NB4 (cell line): ENCODE measurements at places on chromosomes 7 and 10.
A peak's percentile ranks its signal among the peaks of the same experiment; 100 is the strongest.

DNA sequence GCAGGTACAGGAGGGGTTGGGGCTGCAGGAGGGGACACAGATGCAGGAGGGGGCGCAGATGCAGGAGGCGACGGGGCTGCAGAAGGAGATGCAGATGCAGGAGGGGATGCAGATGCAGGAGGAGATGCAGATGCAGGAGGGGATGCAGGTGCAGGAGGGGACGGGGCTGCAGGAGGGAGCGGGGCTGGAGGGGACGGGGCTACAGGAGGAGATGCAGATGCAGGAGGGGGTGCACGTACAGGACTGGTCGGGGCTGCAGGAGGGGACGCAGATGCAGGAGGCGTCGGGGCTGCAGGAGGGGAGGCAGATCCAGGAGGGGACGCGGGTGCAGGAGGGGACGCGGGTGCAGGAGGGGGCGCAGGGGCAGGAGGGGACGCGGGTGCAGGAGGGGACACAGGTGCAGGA lies 66.5 kb downstream of the VWA2 start:
- DNase-seq = no peak

- peak; percentile 28 for DNase-seq
These were observed 21.3 kb downstream of the SSMEM1 start for GRCh38 chr7:130228840-130229502.

- no peak for DNase-seq
These were observed 35.3 kb upstream of the AGR2 start for GRCh38 chr7:16840094-16840493.

DNA sequence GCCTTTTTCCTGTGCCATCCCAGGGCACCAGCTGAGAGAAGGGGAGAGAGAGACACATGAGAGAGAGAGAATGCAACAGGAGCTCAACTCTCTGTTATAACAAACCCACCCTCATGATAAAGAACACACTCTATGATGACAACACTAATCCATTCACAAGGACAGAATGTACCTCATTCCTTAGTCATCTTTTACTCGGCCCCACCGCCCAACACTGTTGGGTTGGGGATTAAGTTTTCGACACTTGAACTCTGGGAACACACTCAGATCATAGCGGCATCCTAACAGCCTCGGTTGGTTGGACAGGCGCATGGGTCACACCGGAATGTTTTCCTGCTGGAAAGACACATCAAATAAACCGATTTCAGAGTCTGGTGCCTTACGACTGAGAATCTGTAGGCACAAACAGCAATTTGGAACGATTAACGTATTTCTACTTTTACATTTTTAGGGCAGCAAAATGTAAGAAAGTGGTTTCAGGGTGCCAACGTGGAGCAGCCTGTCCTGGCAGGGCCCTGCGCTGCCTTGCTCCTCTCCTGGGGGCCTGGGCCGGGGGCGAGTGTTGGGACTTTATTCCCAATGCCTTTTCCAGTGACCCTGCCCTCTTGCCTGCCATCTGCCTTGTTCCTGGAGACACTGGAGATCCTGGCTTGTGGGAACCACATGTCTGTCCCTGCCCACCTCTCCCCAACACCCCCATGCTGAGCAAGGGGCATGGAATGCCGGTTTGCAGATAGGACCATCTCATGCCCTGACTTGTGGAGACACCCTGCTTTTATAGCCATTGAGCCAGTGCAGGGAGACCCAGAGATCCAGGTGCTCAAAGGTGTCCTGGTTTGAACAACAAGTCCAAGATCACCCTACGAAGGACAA lies 287.0 kb downstream of the TCERG1L start:
- DNase-seq = no peak

- no peak for DNase-seq
These were observed 137.5 kb upstream of the FZD1 start for GRCh38 chr7:91126762-91127161.

DNA sequence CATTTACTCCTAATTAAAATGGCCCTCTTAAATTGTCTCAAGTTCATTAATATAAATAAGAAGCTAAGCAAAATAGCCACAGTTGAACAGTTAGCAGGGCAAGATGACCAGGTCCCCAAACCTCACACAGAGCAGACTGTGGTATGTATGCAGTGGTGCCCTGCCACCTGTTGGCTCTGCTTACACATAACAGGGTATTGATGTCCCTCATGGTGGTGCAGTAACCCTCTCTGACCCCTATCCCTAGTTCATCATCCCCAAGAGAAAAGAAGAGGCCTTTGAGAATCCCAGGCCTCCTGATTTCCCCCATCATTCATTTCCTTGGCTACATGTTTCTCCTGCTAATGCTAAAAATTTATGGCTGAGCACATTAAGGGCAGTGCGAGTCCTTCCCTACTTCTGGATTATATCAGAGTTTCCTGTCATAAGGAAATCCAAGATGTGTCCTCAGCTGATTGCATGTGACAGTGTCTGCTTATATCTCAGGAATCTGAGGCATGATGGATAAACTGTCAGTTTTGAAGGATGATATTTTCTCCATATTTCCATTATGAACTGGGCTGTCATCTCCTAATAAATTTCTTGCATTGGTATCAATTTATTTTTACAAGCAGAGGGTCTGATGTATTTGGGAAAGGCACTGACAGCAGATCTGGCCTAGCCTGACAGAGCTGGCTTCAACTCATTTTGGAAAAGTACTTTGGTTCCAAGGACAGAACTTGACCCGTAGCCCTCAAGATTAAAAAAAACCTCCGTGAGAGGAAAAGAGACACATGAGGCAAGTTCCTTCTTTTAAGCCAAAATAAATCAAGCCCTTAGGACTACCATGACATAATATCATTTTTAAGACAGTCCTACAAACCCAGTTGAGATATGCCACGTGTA lies 880.6 kb downstream of the LRMDA start:
- peak; percentile 62 for DNase-seq

- no peak for DNase-seq
These were observed 27.1 kb upstream of the STOX1 start for GRCh38 chr10:68800211-68800610.

DNA sequence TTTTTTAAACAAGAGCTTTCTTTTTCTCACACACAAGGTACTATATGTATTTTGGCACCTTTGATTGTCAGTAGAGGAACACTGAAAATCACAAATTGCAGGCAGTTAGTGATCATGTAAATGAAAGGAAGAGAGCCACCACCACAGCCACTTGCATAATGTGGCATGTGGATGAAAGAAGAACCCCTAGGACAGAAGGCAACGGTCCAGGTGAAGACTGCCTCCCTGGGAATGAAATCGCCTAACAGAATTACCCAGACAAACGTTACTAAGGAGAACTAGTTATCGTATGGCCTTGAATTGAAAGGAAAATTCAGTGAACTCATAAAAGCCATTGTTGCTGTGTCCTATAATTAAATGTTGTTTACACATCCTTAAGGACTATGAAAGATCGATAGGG lies 41.2 kb upstream of the PTPRZ1 start:
- no peak for DNase-seq

- DNase-seq = peak; percentile 54
These were observed 12.4 kb downstream of the MTURN start for GRCh38 chr7:30147223-30147622.

DNA sequence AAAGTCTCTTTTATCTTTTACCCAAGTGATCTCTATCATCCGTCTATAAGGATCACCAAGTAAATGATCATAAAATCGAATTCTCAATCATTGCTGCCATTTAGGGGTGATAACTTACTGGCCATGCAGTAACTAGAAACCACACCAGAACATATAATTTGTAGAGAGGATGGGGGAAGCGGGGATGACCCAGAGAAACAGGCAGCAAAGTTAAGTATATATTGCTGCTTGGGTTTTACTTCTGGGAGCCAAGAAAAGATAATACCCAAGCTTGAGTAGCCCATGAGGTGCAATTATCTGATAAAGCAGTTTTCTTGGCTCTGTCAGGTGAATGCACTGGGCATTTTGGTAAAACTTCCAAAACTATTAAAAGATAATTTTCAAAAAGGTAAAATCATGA lies 18.9 kb downstream of the EXOC6 start:
- DNase-seq = no peak

GRCh38 chr7:51269321-51269720 lies 47.3 kb downstream of the COBL start:
- no peak for DNase-seq

- peak; percentile 78 for DNase-seq
These were observed 118.7 kb downstream of the RALA start for GRCh38 chr7:39741942-39742623.

GRCh38 chr7:149851449-149851848 lies 13.3 kb downstream of the ZNF862 start:
- DNase-seq = no peak

DNA sequence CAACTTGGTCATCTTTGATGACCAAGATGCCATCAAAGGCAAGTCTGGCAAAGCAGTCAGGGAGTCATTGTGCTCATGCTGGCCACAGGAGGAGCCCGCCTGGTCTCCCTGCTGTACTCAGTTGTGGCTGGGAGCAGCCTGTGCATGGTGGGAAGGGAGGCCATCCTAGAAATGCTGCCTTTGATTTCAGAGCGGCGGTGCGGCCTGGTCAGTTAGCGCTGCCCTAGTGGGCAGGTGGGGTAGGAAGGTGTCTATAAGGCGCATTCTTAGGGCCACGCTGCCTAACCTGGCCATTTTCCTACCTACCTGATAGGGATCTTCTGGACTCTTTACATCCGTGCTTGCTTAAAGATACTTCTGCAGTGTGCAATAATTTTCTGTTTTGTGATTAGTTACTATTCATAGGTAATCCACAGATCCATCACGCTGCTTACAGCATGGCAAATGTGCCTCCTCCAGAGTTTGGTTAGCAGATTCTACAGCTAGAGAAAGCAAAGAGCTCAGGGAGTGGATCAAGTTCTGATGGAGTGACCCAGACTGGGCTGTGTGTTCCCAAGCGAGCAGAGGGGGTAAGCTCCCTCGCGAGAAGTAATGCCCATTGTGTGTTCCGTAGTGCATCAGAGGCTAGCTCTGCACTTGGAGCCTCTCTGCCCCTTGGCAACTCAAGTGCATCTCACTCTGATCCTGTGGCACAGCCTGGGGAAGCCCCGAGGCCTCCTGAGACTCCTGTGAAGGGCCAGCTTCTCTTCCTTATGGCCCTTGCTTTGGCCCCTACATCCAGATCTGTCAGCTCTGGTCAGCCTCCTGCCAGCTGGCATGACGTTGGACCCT lies 970.1 kb upstream of the ZNF722 start:
- DNase-seq = no peak

DNA sequence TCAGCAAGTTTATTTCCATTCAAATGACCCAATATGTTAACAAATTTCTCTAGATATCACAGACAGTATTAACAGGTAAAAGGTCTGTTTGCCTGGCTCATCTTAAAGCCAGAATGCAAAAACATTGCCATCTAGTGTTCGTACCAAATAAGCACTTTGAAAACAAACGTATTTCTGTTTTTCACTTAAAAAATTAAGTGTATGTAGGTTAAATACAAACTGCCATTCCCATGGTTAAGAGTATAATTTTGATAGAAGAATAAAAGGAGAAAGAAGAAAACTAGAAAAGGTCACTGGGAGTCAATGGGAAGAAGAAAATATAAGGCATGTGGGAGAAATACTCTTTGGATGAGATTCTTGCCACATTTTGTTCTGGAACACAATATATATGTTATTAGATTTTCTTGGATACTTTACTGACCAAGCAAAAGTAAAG lies 51.0 kb downstream of the ORC5 start:
- DNase-seq = peak; percentile 49

- peak; percentile 19 for DNase-seq
These were observed 509 bp upstream of the ING3 start for GRCh38 chr7:120949998-120950538.

DNA sequence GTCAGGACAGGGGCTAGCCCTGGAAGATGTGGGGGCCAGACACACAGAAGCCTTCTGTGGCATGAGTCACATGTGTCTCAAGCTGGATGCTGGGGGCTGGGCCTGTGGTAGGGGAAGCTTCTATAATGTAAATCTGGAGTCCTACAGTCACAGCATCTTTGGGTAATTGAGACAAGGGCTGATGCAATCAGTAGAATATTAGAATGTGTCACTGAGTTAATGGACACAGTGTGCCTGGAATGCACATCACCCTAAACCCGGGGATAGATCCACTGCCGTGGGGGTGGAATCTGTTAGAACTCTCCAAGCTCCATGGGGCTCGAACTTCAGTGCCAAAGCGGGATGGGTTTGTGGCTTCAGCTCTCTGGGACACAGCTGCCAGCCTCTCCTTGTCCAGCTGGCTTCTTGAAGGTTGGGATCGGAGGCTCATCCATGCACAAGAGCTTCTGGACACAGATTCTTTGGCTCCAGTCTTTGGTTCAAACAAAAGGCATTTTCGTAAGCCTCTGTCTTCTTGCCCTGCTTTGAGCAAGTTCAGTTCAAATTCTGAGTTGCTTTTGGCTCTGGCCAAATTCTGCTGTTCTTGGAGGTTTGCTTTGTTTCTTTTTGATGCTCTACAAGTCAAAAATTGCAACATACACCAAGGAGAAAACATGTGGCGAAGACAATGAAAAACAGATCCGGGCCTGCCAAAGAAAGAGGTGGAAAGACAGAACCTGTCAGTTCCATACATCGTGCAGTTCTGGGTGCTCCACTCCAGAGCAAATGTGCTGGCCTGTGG lies 194.8 kb upstream of the ZNF32 start:
- peak; percentile 18 for DNase-seq

GRCh38 chr7:55124989-55125875 lies 106.4 kb downstream of the EGFR start:
- DNase-seq = no peak

- no peak for DNase-seq
These were observed 25.8 kb downstream of the MET start for GRCh38 chr7:116697761-116698160.

DNA sequence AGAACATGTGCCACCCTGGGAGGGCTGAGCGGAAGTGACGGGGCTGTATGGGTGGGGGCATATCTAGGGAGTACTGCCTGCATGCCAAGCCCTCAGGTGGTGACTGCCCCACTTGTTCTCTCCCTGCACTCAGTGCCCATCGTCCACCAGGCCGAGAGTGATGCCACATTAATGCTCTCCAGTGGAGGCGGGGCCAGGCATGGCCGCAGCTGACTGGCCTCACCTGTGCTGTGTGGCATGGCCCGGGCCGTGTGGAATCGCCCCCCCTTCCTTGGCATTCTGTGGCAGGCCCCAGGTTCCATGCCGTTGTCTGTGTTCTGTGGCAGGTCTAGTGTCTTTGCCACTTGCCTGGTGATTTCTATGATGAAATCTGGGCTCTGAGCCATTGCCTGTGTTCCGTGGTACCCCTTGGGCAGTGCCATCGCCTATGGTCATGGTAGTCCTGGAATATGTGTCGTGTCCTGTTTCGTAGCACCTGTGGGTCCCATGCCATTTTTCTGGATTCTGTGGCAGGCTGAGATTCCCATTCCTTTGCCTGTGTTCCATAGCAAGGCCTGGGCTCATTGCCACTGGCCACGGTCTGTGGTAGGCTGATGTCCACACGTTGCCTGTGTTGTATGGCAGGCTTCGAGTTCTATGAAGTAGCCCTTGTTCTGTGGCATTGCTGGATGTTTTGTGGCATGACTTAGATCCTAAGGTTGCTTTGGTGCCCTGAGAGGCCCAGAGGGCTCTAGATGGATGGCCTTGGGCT lies 8.9 kb downstream of the FLNC start:
- DNase-seq = no peak
